ENCODE measurements at places on chromosomes 2 and 18.

DNA sequence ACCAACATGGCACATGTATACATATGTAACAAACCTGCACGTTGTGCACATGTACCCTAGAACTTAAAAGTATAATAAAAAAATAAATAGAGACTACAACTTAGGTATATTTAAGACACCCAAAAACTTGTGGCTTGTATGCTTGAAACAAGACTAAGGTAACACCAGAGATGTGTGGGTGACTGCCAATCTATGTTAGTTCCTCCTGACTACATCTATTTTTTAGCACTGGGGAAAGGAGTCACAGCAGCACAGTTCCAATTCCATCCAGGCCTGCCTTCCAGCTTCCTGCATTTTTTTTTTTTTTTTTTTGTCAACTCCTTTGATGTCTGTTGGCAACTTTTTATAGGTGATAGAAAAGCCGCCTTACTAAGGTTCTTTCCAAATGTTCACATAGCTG is 18.2 kb downstream of the C2orf69 start:
- no peak for DNase-seq

DNA sequence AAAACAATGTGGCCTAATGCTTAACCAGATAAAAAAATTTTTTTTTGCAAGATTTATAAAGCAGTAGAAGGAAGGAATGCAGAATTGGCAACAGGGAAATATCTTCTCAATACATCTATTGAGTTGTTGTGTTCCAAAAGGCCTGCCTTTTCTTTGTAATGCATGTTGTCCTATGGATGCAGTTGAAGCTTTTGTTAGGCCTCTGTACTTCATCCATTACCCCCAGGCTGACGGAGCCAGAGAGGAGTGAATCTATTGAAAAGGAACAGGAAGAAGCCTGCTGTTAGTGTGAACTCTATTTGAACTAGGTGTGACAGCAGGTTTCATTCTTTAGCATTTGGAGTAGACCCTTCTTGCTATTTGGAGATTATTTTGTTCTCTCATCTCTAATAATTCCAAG is 56.5 kb downstream of the MTX2 start:
- DNase-seq, result no peak

GRCh38 chr18:46167971-46168370 is 63.8 kb downstream of the HAUS1 start:
- no peak for DNase-seq

DNA sequence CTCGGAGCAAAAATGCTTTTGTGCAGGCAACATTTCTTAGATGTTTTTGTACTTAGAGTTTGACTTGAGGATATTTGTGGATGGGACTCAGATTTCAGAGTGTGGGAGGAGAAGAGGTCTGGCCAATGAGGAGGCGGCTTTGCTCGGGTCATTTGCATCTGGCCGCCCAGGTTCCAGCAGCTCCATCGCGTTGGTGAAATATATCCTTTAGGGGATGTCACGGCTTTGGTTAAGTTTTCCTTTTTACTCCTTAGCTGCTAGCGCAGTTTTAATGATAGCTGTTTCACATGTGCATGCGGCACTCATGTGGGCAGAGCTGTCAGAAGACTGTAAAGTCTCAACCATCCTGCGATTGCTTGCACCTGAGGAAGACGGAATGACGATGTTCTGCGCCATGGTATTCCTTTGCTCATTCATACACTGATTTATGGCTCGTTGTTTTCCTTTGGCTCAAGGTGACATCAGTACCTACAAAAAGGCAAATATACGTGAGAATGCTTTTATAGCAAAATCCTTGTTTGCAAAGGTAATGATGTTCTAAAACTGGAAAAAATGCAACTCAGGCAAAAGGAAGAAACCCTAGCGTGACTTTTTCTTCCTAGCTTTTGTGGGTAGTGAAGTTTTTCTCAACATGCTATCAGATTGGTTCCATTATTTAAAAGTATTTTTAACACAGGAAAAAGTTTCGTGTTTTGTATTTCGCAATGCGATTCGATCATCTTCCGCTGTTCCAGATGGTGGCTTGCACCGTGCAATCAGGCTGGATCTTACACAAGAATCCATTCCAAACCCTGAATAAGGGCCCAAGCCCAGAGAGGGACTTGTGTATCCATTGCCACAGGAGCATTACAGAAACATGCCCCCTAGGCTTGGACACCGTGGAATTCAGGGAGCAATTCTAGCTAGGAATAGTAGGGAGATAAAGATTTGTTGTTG is 70.5 kb upstream of the ZNF516 start:
- no peak for DNase-seq

- no peak for DNase-seq
Observed at GRCh38 chr2:197281421-197281820, 29.2 kb downstream of the ANKRD44 start.

- DNase-seq, result no peak
Observed at GRCh38 chr2:20222014-20222768, 2.7 kb downstream of the SDC1 start.

DNA sequence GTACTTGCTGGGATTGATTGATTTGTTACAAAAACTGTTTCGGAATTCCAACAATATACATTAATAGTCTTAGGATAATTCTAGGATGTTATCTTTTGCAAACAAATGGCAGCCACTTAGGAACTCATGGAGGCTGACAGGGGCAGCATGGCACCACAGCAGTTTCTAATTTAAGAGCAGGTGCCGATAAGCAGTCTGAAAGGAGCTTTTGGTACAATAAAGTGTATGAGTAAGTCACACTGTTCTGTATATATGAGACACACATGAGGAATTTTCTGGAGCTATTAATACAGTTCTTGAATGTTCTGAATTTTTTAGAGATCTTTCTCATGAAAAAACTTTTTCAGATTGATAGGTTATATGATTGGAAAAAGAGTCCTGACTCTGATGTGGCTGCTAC is 52.2 kb downstream of the EIF5B start:
- no peak for DNase-seq

DNA sequence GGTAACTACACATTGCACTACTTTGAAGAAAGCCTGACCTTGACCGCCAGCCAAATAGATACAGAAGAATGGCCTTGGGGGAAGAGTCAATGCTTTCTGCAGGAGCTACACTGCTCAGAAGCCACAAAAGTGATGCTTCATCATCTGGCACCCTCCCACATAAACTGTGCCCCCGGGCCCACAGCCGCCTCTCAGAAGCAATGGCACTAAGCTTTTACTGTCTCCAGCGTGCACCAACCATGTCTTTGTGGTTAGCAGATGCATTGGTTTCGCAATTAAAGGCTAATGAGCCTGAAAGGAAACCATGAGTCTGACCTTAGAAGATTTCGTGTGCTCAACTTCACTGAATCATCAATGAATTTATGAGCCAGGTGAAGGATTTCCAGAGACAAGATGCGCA is 209.4 kb upstream of the TRIB2 start:
- no peak for DNase-seq

- no peak for DNase-seq
Observed at GRCh38 chr2:133456156-133456555, 112.1 kb downstream of the NCKAP5 start.

DNA sequence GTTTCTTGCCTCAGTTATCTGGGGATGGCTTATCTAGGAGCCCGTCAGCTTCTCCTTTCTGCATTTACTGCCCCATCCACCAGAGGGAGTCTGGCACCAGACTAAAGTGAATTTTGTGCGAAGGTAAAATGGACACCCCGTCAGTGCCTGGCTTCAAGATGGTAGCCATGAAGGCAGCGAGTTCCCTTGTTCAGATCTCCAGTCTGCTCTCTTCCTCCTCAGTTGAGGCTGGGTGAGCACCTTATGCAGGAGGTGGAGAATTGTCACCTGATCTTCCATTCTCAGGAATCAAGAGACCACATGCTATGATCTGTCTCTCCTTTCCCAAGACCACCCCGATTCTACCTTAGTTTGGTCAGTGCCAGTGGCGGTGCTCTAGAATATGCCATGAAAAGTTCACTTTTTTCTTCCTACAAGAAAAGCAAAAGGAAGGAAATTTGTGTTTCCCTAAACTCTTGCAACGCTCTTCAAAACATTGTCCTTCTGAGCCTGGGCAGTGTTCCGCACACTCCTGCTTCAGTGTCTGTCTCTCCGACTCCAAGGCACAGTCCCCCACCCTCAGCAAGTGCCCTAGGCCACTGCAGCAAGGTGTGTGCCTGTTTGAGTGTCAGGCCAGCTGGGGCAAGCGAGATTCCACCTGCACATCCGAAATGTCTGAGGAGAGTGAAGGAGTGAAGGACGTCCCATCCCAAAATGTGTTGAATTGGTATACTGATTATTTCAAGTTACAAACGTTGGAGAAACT is 168.6 kb downstream of the SS18 start:
- DNase-seq, result peak; percentile 22

DNA sequence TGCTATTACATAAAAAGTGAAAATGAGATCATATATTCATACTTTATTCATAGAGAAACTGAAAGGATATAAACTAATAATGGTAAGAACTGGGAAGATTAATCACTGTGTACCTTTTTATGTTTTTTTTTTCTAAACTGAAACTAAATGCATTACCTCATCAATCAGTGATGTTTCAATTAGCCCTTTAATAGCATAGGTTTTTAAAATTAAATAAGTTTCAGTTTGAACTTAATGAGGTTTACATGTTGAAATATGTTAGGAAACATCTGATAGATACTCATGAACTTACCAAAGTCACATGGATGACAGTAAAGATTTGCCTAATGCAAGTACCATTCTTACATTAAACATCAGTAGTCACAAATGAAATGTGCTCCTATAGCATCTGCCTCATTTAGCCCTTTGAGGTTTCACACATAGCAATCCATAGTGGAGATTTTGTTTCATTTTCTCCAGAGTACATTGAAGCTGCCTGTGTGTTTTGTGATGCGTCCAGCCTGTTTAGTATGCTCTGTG is 8.9 kb downstream of the MAPRE2 start:
- DNase-seq, result no peak

DNA sequence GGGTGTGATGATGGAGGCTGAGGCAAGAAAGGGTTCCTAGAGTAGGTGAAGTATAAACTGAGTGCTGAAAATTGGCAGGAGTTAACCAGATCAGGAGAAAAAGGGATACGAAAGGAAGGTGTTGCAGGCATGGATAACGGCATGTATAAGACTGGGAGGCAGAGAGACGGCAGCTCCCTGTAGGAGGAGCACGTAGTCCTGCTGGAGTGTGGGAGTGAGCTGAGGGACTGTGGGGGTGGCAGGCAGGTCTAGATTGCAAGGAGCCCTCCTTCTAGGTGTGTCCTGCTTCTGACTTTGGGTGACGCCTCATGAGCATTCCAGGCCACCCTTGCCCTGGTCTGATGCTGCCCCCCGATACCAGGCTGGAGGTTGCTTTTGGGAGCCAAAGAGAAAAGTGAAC is 36.4 kb upstream of the KCTD1 start:
- DNase-seq, result no peak

- no peak for DNase-seq
Observed at GRCh38 chr2:214328941-214329340, 81.9 kb upstream of the VWC2L start.

GRCh38 chr18:2983296-2983695 is 29.6 kb downstream of the LPIN2 start:
- DNase-seq, result no peak

DNA sequence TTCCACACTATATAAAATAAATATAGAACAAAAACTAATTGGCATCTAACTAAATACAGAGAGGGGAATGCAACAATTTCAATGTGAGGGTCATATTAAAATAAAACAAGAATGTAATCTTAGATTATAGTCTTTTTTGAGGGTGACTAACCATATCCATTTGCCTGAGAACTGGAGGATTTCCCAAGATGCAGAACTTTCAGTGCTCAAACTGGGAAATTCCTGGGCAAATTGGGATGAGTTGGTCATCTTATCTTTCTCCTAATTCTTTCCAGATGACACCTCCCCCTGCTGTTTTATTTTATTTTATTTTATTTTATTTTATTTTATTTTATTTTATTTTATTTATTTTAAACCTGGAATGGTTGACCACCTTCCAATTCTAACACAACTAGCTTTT is 846.2 kb downstream of the SLC4A3 start:
- no peak for DNase-seq

DNA sequence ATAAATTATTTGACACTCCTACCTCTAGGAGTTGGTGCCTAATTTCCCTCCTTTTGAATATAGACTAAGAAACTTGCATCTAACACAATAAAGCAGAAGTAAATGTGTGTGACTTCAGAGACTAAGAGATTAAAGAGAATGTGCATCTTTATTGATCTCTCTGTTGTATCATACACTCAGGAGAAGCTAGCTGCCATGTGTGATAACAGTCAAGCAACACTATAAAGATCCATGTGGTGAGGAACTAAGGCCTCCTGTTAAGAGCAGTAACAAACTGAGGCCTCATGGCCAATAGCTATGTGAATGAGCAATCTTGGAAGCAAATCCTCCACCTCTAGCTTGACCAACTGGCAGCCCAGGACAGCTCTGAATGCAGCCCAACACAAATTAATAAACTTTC is 3.4 kb downstream of the FANCL start:
- DNase-seq, result no peak

DNA sequence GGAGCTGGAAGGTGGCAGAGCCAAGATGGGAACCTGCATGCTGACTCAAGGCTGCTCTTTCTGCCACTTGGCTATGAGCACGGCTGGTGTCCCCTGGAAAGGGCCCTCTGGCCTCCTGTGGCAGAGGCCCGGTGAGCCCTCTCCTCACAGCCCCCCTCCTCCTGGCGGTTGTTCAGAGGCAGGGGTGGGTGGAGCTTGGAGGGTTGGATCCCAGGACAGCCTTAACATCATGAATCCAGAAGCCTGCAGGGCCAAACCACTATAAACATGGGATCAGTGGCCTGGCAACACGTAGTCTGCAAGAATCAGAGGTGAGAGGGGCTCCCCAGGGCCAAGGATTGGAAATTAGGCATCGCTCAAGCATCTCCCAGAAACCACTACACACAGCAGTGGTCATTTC is 48.5 kb upstream of the LOXHD1 start:
- no peak for DNase-seq

- DNase-seq, result no peak
Observed at GRCh38 chr18:79123948-79124347, 54.8 kb downstream of the ATP9B start.

- DNase-seq, result no peak
Observed at GRCh38 chr2:129061069-129061768, 742.6 kb upstream of the HS6ST1 start.

GRCh38 chr2:170588729-170589128 is 126.4 kb upstream of the SP5 start:
- DNase-seq, result no peak

DNA sequence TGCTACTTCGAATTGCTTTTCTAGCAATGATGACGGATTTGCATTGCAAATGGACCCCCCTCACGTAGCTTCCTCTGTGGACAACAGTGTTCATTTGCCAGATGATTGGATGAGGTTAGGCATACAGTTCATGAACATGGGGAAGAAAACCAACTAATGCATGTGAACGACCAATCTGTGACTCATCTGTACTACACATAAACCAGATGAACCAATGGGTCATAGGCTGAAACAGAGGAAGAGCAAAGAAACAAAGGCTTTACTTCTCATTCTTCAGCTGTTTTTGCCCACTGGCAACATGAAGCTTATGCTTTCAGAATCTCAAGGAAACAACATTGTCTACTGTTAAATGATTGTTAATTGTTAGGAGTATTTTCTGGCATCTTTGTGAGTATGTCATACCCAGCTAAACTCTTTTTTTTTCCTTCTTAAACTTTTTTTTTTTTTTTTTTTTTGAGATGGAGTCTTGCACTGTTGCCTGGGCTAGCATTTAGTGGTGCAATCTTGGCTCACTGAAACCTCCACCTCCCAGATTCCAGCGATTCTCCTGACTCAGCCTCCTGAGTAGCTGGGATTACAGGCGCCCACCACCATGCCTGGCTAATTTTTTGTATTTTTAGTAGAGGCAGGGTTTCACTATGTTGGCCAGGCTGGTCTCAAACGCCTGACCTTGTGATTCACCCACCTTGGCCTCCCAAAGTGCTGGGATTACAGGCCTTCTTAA is 35.5 kb downstream of the EFEMP1 start:
- no peak for DNase-seq

- DNase-seq, result no peak
Observed at GRCh38 chr2:106332054-106332453, 136.2 kb downstream of the RGPD3 start.
